HEK293T (cell line): ENCODE measurements at places on chromosomes 1 and 21.

DNA sequence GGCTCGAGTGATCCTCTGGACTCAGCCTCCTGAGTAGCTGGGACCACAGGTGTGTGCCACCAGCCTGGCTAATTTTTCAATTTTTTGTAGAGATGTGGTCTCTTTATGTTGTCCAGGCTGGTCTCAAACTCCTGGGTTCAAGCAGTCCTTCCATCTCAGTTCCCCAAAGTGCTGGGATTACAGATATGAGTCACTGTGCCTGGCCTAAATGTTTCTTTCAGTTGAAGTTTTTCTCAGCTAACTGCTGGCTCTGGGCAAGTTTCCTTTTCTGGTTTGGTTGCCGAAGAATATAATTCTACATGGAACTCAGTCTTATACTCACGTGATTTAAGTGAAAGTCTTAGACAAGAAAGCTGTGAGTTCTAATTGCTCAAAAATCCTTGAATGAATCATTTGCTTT, 57.0 kb downstream of the SASS6 start:
- DNase-seq = no peak

DNA sequence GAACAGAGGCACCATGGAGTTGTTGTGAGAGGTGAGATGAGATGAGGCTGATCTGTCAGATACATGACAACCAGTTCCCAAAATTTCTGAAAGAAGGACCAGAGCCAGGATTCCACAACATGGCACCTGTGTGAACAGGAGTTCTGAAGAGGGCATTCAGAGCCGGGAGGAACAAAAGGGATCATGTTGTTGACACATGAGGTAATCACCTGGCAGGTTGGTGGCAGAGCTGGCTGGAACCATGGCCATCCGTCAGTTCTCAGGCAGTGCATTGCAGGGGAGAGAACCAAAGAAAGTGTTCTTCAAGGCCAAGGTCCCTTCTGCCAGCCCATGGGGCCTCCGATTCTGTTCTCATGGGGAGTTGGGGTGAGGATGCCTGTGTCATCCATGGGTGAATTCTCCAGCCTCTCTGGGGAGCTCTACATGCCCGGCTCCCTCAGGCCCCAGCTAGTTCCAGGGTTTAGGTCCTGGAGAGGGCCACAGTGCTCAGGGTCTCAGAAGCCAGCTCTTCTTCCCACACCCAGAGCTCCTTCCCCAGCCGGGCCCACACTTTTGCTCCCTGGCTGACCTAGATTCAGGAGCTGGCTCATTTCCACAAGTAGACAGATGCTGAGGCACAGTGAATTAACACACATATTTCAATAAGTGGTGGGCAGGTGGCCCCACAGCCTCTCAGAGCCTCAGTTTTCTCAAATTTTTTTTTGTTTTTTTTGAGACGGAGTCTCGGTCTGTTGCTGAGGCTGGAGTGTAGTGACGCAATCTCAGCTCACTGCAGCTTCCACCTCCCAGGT, 49.1 kb upstream of the CTPS1 start:
- DNase-seq = no peak

GRCh38 chr1:205632669-205633169, 908 bp upstream of the ELK4 start:
- no peak for DNase-seq

GRCh38 chr21:25496825-25497482, 110.3 kb downstream of the MRPL39 start:
- DNase-seq = no peak

DNA sequence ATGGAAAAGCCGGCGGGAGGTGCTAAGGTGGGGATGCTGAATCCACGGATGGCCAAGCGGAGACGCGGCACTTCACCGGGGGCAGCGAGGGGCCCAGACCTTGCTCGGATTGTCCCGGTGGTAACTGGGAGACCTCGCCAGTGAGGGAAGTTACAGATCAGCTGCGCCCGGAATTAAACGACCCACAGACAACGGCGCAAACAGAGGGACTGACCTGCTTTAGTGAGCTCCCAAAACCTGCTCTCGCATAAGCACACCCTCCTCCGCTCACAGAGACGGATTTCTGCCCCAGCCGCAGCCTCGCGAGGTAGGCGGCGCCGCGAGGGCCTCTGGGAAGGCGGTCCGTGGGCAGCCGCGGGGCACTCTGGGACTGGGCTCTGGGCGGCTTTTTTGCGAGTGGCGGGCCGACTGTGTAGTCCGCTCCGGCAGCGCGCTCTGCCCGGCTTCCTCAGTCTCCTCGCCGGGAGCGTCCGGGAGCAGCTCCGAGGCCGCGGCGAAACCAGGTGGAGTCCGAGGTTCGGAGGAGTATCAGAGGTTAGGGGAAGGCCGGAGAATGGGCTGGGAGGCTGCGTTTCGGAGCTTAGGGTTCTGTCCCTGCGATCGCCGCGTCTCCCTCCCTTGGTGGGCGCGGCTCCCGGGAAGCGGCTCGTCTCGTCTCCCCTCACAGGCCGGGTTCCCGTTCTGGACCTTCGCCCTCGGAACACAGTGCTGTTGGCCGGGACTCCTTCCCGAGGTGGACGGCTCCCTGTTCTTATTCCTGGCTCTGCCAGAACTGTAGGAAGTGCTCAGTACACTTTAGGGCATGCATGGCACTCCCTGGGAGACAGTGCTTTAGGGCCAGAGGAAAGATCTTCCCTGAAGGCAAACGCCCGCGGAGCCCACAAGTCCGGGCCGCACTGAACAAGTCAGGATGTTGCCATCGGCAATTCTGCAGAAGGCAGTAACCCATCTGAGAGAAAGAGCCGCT, at the start of gene EXO5:
TSS of gene EXO5 (plus strand) at position 393 of the 967 bp plus-strand sequence. CDS start 5,778 bp downstream, outside the sequence.
- DNase-seq = peak; percentile 51

- DNase-seq = no peak
These were observed 82.9 kb downstream of the CENPF start for GRCh38 chr1:214685906-214686305.

- no peak for DNase-seq
These were observed 259.9 kb downstream of the CTH start for GRCh38 chr1:70671006-70671405.

DNA sequence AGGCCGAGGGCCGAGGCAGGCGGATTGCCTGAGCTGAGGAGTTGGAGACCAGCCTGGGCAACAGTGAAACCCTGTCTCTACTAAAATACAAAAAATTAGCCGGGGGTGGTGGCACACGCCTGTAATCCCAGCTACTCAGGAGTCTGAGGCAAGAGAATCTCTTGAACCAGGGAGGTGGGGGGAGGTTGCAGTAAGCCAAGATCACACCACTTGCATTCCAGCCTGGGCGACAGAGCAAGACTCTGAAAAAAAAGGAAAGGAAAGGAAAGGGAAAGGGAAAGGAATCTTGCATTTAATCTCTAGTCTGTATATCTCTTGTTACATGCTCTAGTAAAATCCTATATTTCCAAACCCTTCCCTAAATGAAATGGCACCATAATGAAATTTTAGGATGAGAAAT, 328.3 kb upstream of the ADGRL2 start:
- DNase-seq = no peak

DNA sequence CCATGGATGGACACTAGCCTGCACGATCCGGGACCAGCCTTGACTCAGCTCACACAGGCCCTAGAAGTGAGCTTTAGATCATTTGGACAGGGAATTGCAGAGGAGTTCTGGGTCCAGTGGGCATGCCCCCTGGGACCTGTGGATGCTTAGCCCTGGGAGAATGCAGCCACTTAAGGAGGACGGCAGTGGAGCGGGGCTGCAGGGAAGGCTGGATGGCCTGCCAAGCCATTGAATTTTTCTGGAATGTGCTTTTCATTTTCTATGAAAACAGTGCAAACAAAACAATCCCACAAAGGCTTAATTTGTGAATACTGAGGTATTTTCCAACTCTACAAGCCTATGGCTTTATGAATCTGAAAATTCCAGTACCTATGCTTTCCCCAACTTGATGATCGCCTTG, 80.4 kb upstream of the GCLM start:
- DNase-seq = no peak

DNA sequence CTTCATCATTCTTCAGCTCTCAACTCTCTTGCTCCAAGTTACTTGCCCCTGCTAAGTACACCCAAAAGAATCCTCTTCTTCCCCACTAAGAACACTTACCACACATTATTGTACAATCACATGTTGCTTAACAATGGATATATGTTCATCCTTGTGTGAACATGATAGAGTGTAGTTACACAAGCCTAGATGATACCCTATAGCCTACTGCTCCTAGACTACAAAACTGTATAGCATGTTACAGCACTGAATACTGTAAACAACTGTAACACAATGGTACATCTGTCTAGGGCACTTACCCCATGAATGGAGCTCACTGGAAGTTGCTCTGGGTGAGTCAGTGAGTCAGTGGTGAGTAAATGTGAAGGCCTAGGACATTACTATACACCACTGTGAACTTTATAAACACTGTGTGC, 77.4 kb downstream of the RERE start:
- no peak for DNase-seq

- no peak for DNase-seq
These were observed 98.8 kb downstream of the SDCCAG8 start for GRCh38 chr1:243354511-243355153.

- peak; percentile 86 for DNase-seq
These were observed 9.6 kb downstream of the PROK1 start for GRCh38 chr1:110460253-110461220.

DNA sequence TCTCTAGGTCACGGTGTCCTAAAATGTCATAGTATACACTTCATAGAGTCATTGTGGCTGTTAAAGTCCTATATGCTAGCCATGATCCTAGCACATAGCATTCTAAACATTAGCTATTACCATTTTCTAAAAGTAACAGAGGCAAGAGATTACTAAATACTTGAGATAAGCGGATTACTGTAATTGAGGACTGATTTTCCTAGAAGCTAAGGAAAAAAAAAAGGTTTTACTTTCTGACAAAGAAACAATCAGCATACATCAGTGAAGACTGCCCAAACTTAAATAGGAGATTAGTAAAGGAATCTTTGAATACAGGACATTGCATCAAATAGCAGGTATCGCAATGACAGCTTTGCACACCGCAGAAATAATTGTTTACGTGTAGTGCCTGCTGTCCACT, 91.3 kb upstream of the HNRNPU start:
- DNase-seq = no peak

- DNase-seq = no peak
These were observed 3.6 kb downstream of the NIBAN1 start for GRCh38 chr1:184970691-184971161.

DNA sequence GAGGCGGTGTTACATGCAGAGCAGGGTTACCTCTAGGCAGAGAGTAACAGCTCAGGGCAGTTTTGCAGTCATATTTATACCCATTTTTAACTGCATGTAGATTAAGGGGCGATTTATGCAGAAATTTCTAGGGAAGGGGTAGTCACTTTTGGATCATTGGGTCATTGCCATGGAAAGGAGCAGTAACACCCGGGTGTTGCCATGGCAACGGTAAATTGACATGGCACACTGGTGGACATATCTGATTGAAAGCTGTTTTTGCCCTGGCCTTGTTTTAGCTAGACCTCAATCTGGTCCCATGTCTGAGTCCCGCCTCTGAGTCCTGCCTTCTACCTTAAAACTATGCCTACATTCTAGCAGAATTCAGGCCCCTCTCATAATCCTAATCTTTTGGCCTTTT, 11.8 kb upstream of the USP1 start:
- DNase-seq = no peak

GRCh38 chr1:109712321-109712864, 342 bp downstream of the GSTM5 start:
- DNase-seq = peak; percentile 3

DNA sequence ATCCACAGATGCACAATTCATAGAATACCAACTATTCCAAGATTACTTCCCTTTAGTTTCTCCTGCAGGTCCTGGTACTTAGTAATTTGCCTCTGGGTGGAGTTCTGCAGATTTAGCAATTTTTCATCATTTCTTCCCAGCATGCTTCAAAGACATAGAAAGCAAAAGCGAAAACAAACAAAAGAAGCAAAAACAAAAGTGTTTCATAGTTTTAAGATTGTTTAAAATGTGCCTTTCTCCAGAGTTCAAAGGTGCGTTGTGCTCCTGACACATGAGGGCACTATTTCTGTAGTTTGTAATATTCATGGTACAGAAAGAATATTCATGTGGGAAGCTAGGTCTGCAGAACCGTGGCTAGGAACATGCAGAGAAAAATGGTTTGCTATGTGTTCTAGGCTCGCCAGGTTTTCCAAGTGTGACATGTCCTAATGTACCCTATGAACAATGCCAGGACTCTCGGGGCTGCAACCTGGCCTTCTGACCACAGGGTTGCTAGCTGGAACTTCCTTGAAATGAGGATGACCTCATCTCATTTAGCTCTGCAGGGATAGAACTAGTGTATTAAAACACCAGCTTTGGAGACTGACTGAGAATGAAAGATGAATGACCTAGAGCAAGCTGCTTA, 30.0 kb upstream of the RCSD1 start:
- DNase-seq = no peak

DNA sequence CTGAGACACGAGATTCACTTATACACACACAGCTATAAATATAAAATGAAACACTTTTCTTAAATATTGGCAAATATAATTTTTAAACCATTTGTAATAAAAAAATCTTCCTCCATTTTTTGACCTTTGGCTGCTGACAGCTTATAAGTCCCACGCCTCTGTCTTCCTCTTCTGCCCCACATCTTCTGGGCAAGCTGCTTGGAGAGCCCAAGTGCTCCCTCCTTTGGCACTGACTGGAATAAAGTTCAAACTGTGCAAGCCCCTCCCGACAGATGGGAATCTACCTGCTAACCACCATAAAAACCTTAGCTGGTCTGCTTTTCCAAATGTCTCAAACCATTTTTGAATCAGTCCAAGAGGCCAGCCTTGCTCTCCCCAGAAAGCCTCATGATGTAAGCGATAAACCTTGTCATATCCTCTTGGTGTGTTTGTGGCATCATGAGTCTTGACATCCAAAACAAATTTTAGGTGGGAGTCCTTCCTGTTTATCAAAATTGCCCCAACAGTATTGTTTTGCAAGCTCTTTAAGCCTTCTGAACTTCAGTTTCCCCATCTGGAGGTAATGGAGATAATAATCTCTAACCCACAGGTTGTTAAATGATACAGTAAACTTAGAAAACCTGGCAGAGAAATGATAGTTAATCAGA, 99.8 kb downstream of the SNX7 start:
- peak; percentile 45 for DNase-seq

GRCh38 chr1:233105225-233105624, 154.8 kb downstream of the NTPCR start:
- no peak for DNase-seq

GRCh38 chr21:42997053-42997452, 22.7 kb downstream of the PKNOX1 start:
- DNase-seq = no peak

DNA sequence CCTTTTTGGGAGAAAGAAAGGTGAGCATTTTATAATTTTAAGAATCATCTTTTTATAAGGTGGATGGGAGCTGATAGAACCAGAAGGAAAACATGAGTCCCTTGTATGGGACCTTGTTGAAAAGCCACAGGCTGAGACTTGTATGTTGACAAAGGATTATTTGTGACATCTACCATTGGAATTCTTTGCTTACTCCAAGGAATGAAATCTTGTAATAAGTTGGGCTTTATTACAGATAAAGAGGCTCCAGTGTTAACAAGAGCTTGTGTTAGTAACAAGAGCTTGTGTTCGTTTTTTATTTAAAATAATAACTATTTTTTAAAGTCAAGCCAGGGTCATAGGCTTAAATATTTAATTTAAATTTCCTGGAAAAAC, 201.1 kb upstream of the CHRM3 start:
- no peak for DNase-seq
